NCI-H446 (cell line): ENCODE measurements at places on chromosomes 1 and 21.
A peak's percentile ranks its signal among the peaks of the same experiment; 100 is the strongest.

GRCh38 chr1:108962681-108963051 is 618 bp downstream of the CLCC1 start:
- DNase-seq: no peak

DNA sequence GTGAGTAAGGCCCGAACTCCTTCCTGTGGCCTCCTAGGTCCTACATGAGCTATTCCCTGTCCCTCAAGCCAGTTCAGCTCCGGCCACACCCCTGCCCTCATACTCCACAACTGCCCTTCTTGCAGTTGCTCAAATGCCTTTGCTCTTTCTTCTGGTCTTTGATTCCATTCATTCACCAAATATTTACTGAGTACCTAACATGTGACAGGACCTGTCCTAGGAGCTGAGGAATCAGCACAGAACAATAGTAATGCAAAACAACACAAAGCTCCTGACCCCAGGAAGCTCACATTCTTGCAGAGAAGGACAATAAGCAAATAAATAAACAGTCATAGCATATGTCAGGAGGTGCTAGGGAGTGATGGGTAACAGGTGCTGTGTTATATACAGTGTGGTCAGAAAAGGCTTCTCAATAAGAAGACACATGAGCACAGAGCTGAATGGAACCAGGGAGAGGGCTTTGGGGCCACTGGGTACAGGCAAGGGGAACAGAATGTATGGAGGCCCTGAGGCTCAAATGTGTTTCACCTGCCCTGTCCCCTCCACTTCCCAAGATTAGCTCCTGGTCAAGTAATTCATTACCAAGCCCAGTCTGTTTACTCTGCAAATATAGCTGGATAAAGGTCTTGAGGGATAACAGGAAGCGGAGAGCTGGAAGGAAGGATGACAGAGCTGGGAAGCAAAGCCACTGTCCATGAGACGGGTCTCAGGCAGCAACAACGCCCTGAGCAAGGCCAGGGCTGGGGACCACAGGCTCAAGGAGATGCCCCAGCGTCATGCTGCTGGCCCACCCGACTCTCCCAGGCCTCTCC is 145.1 kb downstream of the CSMD2 start:
- no peak for DNase-seq

- no peak for DNase-seq
Observed at GRCh38 chr1:69755647-69756046, 187.9 kb downstream of the LRRC7 start.

DNA sequence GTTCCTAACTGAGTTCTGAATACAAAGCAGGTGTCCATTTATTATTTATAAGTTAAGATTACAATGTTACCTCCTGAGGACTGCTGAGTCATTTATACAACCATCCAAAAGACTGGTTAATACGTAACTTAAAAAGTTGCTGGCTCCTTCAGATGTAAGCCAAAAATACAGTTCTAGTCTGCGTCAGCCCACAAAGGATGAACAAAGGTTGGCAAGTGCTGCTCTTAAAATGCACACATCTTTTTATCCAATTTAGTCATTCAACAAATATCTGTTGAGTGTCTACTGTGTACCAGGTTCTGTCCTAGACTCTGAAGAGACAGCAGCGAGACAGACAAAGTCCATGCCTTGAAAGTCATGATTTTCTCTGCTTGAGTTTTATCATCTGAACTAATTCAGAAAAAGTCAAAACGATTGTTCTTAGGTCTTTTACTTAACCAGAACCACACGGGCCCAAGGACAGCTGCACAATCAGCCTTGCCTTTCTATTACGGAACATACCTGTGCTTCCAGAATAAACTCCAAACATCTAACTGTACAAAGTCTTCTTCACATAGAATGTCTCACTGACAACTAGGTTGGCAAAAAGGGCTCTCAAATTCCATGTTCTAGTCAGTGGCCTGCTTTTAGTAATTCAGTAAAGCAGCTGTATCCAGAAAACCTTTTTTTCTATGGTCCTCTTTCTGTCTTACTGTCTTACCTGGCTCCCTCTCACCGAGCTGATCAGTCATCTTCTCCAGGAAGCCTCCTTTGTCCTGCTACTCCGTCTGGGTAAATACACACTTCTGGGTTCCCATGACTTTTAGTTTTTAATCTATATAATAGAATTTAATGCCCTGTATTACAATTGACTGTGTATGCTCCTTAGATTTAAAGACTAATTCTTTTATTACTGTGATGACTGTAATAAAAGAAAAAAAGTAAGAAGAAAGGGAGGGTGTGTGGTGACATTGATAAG is 15.5 kb upstream of the CNN3 start:
- DNase-seq: no peak

- DNase-seq: no peak
Observed at GRCh38 chr1:208139434-208140045, 104.6 kb downstream of the PLXNA2 start.

- DNase-seq: no peak
Observed at GRCh38 chr1:42319128-42319851, 15.7 kb downstream of the FOXJ3 start.

GRCh38 chr1:33007190-33008050 is 29.3 kb downstream of the AK2 start:
- DNase-seq: no peak

DNA sequence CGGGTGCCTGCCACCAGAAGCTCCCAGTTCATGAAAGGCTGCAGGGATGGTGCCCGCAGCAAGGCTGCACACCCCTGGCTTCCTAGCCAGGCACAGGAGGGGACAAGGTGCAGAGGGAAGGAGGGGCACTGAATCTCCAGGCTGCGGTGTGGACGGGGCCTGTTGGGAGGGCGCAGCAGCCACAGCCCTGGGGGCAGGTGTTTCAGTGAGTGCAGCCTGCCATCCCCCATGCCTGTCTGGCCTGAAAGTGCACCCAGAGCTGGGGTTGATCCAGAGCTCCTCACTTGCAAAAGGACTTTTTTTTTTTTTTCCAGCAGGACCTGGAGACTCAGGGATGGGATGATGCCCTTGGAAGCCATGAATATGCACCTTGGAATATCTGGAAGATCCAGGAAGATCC is 153.7 kb upstream of the C1orf174 start:
- DNase-seq: no peak

DNA sequence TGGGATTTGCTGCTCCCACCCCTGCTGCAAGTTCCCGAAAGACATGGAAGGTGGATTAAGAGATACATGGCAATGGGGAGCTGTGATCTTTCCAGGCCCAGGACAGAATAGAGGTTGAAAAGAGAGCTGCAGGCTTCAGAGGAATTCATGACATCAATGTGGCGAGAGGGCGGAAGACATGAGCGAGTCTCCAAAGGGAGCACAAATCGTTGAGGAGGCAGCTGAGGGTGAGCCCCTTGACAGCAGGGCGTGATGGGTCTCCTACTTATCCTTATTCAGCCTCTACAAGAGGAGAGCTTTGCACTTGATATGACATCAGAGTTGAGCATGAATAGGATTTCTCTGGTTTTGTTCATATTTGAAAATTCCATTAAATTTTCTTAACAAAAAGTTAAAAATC is 45.5 kb upstream of the TACSTD2 start:
- no peak for DNase-seq

DNA sequence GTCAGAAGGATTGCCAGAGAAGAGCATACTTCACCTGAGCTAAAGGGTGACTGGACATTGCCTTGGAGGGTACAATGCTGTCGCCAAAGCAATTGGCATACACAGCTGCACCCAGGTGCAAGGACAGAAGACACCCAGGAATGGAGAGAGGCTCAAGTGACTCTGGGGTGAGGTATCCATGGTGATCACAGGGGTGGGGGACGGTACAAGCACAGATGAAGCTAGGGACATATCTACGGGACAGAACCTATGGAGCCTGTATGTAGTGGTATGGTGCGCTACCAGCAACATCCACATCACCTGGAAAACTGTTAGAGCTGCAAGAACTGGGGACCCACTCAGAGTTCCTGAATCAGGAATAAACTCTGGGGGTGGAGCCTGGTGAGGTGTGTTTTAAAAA is 286.1 kb downstream of the PCP4 start:
- no peak for DNase-seq

DNA sequence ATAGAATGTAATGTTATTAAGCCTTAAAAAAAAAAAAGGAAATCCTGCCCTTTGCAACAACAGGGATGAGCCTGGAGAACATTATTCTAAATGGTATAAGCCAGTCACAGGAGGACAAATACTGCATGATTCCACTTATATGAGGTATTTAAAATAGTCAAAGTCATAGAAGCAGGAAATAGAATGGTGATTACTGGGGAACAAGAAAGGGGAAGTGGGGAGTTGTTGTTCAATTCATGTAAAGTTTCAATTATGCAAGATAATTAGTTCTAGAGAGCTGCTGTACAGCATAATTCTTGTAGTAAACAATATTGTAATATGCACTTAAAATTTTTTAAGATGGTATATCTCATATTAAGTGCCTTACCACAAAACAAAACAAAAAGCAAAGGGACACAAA is 13.2 kb downstream of the FCER1A start:
- no peak for DNase-seq

DNA sequence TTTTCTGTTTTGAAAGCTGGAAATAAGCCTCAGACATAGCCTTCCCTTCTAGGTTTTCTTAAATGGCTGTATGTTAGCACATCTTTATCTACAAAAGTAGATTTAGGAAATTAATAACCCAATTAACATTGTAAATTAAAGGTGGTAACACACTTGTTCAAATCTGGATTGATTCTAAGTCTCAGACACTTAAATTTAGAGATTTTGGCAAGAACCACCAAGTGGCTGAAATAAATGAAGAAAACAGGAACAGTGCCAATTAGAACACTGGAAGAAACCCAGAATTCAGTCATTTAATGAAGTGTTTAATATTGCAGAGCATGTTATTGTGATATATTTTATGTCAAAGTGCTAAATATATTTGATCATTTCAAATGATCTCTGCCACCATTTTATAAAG is 628.2 kb downstream of the USP25 start:
- DNase-seq: peak; percentile 81

- DNase-seq: no peak
Observed at GRCh38 chr21:23968722-23969647, 1638.3 kb downstream of the MRPL39 start.

GRCh38 chr1:169196161-169196560 is 89.7 kb downstream of the ATP1B1 start:
- no peak for DNase-seq

GRCh38 chr1:148372731-148373130 is 110.4 kb downstream of the PPIAL4G start:
- no peak for DNase-seq

GRCh38 chr1:245334827-245335490 is 180.2 kb downstream of the KIF26B start:
- DNase-seq: no peak

- DNase-seq: no peak
Observed at GRCh38 chr21:35421221-35421620, 372.1 kb upstream of the RUNX1 start.

GRCh38 chr1:224219011-224219611 is 36.1 kb downstream of the DEGS1 start:
- DNase-seq: no peak

DNA sequence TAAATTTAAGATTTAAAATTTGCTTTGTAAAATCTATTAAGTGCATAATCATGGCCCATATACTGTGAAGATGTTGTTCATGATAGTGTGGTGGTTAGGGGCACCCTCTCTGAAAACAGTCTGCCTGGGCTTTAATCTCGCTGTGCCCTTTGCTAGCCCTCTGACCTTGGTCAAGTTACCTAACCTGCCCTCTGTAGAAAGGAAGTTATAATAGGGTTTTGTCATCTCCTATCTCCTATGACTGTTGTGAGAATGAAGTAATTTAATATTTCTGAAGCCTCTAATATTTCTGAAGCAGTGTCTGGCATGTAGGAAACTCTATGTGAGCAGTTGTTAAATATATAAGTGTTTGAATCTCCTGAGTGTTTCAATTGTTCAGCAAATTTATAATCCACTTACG is 116.6 kb upstream of the IVNS1ABP start:
- no peak for DNase-seq

DNA sequence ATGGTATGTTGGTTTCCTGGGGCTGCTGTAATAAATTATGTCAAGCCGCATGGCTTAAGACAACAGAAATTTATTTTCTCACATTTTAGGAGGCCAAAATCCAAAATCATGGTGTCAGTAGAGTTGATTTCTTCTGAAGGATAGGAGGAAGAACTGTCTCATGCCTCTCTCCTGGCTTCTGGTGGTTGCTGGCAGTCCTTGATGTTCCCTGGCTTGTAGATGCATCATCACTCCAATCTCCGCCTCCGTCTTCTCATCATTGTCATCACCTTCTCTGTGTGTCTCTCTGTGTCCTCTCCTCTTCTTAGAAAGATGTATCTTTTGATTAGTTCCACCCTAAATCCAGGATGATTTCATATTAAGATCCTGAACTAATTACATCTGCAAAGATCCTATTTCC is 124.7 kb upstream of the CTTNBP2NL start:
- no peak for DNase-seq

GRCh38 chr1:22878626-22879025 is 94.0 kb downstream of the LACTBL1 start:
- no peak for DNase-seq

GRCh38 chr1:22874785-22875184 is 97.9 kb downstream of the LACTBL1 start:
- no peak for DNase-seq

- no peak for DNase-seq
Observed at GRCh38 chr1:10213186-10213705, 2.9 kb downstream of the KIF1B start.

GRCh38 chr21:30468900-30469714 is 11.1 kb downstream of the KRTAP19-1 start:
- no peak for DNase-seq

- DNase-seq: no peak
Observed at GRCh38 chr1:149934356-149934755, 2.3 kb downstream of the MTMR11 start.

DNA sequence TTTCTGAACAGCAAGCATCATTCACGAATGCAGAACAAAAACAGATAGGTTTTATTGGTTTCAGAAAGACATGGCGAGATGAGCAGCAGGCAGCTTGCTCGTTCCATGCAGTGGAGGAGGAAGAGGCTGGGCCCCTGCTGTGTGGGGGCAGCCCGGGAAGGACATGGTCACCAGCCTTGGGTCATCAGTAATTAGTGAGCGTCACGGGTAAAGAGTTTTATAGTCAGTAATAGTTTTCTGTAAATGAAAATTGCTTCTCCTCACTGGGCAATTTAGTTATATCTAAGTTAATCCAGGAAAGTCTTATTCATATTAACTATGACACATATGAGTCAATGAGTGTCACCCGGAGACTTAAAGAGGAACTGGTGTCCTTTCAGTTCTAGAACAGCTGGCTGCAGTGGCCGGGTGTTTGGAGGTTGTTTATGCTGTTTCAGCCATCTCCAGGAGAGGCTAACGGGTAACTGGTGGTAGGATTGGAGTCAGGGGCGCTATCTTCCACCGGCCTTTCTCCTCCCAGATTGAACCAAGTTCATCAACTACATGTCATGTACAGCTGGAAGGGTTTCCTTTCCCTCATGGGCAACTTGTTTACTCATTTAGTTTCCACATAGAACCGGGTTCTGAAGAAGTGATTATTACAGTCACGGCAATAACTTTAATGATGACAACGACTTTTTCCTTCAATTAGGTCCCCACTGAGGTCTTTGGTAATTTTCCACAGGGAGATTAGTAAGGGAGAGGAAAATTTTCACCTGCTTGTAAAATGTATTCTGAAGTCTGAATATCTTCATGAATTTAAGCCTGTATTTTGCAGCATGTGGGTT is 34.6 kb upstream of the SLC45A1 start:
- DNase-seq: no peak
